NCI-H1694 (cell line): ENCODE measurements at places on chromosomes 4 and X.

DNA sequence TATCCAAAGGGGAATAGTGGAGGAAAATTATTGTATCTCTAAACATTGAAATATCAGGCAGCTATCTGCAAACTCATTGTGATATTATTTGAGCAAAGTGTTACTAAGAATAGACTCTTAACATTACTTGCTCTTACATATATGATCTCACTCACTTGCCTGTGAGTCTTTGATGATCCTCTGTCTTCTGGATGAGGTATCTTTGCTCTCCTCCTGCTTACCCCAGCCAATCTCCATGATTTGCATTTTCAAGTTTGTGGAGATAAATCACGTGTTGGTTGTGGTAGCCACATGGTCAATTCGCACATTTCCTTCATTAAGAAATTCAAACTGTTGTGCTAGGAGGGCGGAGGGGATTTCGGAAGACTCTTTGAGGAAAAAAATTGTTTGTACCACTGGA, 169.9 kb upstream of the S100G start:
- DNase-seq = no peak

GRCh38 chr4:189837471-189837870, 103.2 kb upstream of the FRG1 start:
- no peak for DNase-seq

DNA sequence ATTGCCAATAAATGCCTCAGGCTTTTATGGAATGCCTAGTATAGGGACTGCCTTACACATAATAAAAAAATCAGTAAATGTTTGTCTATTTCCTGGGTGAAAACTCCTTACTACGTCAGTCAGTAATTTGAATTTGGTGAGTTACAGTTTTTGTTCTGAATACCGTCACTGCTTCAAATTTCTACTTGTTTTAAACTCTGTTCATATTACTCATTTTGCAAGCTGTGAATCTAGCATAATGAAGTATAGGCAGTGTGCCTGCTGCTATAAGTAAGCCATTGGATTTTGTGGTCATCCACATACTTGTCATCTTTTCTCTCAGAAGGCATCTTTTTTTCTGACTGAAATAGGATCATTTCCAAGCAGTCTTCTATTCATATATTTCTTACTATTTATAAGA, 43.1 kb downstream of the SYNPO2 start:
- DNase-seq = no peak

GRCh38 chr4:83876047-83876446, 340.1 kb downstream of the GPAT3 start:
- DNase-seq = no peak

DNA sequence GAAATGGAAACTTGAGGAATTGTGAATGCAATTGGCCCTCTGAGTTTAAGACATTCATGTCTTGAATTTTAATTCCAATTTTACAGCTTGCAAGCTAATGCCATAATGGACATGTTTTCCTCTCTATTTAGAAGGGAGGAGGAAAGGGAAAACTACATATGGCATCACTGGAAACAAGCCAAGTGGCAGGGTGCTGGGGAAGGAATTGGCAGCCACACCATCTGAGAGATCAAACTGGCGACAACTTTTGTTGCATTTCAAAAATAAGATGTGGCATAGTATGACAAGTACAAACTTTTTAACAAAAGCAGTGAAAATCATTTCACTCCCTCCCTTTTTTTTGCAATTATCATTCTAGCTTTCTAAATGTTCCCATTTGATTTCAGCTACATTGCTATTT, 615.6 kb downstream of the CENPC start:
- peak; percentile 83 for DNase-seq

DNA sequence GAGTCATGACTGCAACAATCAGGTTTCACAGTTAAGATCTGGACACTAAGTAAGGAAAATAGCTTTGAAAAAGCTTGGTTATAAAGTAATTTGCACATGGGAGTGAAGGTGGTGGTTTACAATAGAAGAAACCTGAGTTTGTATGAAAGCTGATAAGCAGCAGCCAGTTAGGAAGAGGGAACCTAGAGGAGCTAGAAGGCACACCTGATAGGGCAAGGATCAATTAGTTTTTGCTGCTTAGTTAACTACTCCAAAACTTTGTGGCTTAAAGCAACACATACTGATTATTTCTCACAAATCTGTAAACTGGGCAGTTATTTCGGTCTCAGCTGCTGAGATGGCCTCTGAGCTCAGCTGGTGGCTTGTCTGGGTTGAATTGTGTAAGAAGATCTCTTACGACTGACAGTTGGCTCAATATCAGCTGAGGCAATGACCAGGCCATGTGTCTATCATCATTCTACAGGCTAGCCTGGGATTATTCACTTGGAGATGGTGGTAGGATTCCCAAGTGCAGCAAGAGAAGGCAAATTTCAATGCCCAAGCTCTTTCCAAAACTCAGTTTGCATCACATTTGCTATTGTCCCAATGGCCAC, 255.0 kb upstream of the PITX2 start:
- DNase-seq = no peak

DNA sequence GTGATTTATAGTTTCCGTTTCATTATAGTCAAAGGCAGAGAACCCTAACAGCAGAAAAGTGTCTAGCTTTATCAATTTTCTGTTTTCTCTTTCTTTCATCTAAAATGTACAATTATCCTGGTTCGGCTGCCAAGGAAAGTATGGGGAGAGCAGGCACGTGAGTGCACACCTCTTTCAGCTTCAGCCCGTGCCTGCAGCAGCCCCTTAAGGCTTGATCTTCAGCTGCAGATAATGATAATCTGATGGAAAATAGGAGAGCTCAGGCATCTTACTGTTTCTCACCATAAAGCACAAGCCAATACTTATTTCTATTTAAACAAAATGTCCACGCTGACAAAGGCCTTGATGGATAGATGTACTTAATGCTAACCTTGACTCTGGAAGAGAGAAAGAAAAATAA, 334.4 kb downstream of the UNC5C start:
- no peak for DNase-seq

DNA sequence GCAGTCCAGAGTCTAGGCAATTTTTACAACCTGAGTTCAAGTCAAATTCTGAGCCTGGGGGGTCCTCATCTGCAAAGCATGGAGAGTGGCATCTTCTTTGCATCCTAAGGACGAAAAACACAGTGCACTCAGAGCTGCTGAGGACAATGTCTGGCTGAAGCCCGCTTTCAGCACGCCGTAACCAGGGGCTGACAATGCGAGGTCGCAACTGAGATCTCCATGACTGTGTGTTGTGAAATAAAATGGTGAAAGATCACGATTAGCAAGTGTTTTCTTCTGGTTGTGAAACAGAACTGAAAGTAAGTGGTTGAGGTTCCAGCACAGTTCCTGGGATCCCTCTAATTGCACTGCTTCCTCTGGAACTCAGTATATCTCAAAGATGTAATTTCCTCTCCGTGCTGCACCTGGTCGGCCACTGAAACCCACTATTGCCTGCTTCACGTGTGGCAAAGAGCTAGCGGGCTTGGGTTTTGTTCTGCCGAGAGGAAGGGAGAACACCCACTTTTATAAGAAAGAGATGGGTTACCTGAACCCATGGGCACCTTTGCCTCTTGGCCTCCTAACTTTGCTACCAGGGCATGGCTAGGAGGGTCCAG, 7.7 kb upstream of the F11 start:
- no peak for DNase-seq

DNA sequence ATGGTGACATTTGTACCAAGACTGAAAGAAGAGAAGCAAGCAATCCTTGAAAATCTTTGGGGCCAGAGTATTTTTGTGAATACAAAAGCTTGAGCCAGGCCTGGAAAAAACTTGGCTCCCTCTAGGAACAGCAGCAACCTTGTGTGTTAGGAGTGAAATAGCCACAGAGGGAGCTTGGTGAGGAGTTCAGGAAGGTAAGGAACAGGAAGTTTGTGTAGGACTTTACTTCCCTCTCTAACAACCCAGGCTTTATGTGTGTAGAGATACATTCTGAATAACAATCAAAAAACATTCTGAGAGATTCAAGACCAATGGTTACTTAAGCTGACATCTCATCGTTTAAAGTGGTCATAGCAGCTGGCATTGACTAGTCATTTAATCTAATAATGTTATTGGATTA, 668.5 kb downstream of the PCDH18 start:
- no peak for DNase-seq

GRCh38 chrX:1591863-1592469, 562 bp downstream of the AKAP17A start:
- no peak for DNase-seq
